Transverse colon (tissue), 4 donors: ENCODE measurements at places on chromosomes 2 and 18.

- DNase-seq: no peak
Measured at GRCh38 chr2:232882505-232883115, 12.5 kb downstream of the SNORC start.

DNA sequence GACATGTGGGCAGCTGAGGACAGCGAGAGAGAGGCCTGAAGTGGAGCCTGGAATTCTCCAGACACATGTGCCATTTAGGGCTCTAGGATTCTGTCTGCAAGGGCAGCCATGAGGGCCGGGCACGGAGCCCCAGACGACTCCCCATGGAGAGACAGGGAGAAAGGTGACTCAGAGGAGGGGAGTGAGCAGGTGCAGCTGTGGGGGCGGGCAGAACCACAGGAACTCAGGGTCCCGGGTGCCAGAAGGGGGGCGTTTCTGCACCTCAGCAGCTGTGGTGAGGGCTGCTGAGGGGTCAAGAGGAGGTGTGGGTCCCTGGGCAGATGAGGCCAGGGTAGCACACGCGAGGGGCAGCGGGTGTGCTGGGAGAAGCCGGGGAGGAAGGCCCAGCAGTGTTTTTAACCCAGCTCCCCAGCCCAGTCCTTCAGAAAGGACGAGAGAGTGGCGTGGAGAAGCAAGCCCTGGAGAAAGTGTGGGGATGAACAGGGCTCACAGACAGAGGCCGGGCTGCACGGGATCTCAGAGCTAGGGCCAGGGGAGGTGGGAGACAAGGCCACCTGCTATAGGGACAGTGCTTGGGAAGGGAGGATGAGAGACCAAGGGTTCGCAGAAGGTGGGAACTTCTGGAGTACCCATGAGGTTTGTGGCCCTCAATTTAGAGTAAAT lies 7.6 kb downstream of the GPR17 start:
- no peak for DNase-seq

DNA sequence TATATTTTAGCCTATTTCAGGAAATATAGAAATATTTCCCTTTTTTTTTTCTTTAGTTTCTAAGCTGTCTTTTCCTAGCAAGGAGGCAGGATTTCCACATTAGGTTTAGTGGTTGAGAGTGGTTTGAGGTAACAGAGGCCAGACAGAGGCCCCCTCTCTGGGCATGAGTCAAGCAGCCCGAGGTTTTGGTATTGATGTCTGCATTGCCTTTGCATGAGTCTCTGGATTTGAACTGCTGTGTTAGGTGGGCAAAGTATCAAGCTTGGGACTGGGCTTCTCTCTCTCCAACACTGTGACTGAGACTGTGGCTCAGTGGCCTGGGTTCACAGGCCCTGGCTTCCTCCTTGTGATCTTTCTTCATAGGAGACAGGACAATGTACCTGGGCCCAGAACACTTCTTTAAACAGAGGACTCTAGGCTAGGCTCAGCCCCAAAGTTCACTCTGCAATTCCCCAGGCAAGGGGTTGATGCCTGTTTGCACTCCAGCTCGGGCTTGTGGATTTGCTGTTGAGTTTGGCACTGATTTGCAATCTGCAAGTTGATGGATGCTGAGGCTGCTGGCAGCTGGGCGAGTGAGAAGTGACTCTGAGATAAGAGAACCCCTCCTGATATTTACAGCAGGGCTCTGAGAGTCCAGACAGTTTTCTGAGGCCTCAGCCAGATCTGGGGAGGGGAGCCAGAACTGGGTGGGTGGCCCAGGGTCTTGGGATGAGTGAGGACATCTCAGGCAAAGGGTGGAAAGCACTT lies 271.2 kb downstream of the EN1 start:
- no peak for DNase-seq

DNA sequence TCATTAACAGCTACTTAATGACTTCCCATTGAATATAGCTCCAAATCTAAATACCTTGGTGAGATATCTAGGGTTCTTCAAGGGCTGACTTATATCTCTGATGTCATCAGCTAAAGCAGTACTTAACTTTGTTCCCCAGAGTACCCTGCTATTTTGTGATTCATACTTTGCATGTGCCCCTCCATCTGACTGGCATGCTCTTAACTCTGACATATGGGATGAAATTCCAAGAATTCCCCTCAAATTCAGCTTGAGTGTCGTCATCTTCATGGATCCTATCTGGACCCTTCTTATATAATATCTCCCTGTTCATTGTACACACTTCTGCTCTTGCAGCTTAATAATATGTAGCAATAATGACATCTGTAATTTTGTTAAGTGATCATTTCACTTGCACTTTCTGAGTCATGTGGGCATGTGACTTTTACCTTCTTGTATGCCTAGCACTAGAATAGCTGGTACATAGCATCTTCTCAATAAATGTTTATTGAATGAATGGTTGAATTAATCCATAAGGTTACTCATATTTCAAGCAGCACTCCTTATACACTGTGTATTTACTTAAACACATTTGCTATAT lies 172.9 kb downstream of the WDR7 start:
- DNase-seq: no peak

GRCh38 chr2:172986040-172986439 lies 89.6 kb upstream of the MAP3K20 start:
- DNase-seq: no peak

DNA sequence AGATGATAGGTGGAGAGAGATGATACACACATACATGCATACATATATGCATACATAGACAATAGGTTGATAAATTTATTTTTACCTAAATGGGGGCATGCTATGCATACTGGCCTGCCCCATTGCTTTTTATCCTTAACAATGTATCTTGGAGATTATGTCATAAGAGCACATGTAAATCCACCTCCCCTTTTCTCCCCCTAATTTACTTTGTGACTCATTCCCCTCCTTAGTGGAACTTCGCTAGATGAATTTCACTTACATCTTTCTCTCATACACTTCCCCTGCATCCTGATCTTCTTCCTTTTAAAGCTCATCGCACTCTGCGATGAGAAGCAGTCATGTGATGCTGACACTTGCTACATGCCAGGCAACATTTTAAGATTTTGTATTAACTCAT lies 223.6 kb downstream of the C1D start:
- DNase-seq: no peak

- DNase-seq: peak; percentile 90
Measured at GRCh38 chr2:238256594-238257104, 16.8 kb upstream of the HES6 start.

DNA sequence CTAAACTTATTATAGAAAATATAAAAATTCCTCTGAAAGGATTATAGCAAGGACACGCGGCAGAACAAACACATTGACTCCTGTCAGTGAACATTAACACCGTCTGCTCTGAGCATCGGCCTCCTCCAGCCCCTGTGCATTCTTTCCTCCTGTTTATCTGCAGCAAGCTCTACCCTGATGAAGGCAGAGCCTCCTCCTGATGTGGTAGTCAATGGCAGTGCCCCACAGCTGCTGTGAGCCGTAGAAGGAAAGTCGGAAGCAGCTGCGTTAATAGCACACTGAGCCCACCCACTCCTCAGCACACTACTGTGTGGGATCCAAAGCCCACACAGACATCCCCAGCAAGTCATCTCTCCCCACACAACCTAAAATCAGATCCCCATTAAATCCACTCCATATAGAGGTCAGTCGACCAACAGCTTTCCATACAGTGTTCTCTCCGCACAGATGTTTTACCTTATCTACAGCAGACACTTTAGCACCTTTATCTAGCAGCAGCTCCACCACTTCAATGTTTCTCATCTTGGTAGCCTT lies 41.0 kb downstream of the KIDINS220 start:
- no peak for DNase-seq

DNA sequence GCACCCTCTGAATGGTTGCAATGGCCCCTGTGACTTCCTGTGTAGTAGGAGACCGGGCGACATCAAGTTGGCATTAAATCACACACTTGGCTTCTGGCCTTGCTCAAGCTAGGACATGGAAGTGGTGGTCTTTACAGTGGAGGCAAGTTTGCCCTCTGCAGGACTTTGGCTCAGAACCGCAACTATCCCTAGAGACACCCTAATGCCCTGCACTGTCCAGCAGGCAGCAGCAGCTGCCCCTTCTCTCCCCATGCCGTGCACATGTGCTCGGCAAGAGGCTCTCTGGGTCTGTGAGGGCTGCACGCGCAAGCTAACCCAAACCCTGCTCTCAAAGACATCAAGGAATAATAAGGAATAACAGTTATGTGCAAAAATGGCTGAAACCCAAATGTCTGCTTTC lies 106.5 kb downstream of the COL6A3 start:
- no peak for DNase-seq

DNA sequence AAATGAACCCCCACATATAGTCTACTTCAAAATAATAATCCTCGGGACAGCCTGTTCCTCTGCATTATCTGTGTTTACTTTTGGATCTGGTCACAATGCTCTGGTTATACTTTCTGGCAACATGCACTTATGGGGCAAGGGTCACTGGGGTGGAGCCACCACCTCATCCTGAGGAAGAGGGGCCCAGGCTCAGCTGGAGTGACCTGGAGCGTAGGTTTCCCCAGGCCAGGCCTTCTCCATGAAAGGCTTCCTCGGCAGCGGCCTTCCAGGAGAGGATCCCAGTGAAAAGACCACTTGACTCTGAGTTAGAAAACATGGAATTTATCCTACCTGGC lies 237.4 kb downstream of the SETBP1 start:
- no peak for DNase-seq

DNA sequence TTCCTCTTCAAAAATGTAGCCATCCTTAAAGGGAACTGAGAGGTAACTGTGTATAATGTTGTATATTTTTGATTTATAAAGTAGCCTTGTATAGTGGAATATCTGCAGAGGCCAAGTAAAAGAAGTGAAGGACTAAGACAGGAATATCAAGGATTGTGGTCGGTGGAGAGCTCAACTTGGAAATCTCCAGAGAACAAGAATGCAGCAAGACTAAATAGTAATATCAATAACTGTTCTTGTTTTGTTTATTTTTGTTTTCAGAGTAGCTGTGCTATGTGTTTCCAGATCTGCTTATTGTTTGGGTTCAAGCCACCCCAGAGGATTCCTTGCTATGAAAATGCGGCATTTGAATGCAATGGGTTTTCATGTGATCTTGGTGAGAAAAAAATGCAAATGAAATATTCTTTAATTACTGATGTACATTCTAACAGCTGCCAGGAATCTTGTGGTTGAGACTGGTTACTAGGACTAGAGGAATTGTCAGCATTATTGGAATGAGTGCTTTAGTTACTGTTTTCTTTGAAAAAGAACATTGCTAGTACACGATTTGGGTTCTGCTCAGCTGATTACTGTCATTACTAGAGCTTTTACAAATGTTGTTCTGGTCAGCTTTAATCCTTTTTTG lies 25.0 kb downstream of the FASTKD2 start:
- no peak for DNase-seq

DNA sequence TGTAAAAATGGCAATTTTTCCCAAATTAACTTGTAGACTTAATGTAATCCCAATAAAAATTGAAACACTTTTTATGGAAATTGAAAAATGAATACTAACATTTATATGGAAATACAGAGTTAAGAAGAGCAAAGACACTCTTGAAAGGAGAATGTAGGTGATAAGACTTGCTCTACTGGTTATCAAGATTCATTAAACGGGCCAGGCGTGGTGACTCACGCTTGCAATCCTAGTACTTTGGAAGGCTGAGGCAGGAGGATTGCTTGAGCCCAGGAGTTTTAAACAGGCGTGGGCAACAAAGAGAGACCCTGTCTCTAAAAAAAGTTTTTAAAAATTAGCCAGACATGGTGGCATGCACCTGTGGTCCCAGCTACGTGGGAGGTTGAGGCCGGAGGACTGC lies 29.5 kb upstream of the ZNF396 start:
- peak; percentile 26 for DNase-seq

DNA sequence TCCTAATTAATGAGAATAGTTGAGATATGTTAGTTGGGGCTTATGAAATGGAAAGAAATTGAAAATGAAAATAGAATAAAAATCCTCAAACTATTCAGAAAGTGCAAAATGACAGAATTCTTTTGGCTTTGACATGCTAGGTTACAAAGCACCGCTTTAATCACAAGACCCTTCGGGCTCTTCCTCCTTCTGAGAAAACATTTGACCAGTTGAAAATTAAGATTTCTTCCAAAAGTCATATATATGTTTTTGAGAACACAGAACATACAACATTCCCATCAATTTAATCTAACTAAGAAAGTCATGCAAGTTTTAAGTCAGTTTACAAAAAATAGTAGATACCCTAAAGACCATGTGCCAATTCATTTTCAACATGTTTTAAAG lies 2.2 kb upstream of the SLC40A1 start:
- no peak for DNase-seq

DNA sequence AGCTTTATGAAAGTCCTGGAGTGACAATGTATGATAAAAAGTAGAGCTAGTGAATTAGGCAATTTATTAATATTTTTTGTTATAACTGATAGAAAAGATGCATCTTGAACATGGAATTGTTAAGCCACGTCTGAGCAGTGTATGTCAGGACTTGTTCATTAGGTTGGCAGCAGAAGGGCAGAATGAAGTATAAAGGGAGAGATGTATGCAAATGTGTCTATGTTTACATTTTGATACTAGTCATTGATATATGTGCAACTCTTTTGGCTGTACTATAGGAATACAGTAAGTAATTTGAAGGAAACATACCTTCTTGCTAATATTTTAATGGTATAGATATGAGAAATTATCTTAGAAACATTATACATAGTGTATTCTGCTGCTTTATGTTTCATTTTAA lies 49.0 kb upstream of the TMEM247 start:
- no peak for DNase-seq

GRCh38 chr2:111226876-111227700 lies 106.4 kb downstream of the BCL2L11 start:
- DNase-seq: no peak

DNA sequence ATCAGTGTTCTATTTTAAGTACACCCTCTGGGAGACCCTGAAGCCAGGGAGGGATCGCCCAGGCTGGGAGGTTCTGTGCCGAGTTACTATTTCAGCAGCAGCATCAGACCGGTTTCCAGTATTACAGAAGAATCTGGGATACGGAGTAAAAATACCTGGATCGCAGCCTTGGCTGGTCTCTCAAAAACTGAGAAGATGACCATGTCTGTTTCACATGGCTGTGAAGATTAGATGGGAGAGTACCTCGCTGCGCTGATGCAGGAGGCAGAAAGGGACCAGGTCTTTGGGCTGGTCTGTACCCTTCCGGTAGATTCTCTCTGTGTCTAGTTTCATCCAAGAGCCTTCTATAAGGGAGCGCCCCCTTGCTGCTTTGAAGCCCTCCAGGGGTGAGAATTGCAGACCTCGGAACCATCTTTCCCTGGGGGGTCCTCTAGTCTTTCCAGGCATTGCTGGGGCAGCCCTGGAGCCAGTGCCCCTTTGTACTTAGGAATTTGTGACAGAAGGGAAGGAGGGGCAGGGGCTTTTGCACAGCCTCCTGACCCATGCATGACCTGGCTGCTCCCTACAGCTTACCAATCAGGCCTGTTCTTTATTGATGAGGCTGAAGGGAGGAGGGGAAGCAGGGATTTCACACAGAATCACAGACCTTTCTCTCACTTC lies 56.3 kb upstream of the MAPRE3 start:
- DNase-seq: no peak

- no peak for DNase-seq
Measured at GRCh38 chr2:62539606-62540407, 33.8 kb upstream of the TMEM17 start.

DNA sequence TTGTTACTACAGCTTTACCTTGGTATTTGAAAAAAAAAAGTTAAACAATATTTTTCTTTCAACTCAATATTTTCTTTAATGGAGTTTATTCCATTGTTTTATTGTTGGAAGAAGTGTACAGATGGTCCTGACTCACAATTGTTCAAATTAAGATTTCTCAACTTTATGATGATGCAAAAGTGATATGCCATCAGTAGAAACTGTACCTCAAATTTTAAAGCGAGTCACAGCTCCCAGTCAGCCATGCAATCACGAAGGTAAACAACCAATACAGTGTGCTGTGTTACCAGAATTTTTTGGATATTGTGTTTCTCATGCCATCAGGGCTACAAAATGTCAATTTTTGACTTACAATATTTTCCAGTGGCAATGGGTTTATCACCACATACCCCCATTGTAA lies 54.0 kb upstream of the COL5A2 start:
- no peak for DNase-seq
